ENCODE measurements at places on chromosomes 11 and 22.

- ATAC-seq = peak; percentile 89
These were observed 21.7 kb downstream of the TMPRSS13 start for GRCh38 chr11:117907276-117908108.

DNA sequence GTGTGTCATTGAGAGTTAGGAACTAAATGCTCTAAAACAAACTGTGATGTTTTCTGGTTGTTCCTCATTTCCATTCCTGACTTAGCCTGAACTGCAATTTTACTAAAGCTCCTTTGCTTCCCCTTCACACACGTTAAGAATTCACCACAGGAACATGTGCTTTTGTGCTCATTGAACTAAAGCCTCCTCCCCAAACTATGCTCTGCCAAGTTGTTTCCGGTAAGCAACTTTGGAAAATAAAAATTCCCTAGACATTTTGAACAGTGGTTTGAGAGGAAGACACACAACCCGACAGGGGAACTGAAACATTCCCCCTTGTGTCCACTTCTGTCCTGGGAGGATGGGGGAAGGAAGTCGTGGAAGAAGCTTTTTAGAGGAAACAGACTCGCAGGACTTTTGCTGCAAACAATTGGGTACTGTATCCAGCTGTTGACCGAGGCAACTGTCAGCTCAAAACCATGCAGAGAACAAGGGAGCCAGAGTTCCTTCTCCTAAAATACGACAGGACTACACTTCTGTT lies 66.9 kb downstream of the GAB2 start:
- peak; percentile 40 for ATAC-seq

DNA sequence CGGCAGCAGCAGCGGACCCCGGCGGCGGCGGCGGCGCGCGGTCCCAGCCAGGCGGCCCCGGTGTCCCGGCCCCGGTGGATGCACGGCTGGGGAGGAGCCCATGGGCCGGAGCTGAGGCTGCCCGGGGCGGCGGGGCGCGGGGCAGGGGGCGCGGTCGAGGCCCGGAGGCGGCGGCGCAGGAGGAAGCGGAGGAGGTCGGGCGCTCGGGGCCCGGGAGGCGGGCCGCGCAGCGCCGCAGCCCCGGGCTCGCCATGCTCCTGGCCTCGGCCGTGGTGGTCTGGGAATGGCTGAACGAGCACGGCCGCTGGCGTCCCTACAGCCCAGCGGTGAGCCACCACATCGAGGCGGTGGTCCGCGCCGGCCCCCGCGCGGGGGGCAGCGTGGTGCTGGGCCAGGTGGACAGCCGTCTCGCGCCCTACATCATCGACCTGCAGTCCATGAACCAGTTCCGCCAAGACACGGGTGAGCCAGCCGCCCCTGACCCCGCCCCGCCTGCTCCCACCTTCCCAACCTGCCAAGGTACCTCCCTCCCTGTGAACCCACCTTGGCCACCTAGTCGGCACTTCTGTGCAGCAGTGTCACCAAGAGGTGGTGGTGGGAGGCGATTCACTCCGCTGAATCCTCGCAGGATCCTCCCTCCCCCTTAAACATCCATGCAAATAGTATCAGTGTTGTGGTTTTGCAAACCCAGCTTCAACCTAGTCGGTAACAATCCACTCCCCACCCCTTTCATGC lies 580 bp downstream of the DTX4 start:
- ATAC-seq = peak; percentile 11

GRCh38 chr11:33634291-33634834 lies 66.3 kb downstream of the C11orf91 start:
- ATAC-seq = peak; percentile 78

DNA sequence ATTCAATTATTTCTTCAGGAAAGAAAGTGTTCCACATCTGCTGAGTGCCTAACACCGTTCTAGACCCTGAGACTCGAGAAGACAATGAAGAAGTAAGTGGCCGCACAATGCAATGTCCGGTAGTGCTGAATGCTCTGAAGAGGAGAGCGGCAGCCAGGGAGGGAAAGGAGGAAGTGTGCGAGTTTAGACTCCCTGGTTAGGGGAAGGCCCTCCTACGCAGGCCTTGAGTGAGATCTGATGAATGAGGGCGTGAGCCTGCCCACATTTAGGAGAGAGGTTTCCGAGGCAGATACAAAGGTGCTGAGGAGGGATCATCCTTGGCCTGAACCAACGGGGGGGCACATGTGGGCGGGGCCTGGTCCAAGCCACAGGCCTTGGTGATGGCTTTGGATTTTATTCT lies 558.6 kb downstream of the NTM start:
- no peak for ATAC-seq

GRCh38 chr11:16418428-16419097 lies 62.2 kb upstream of the SOX6 start:
- ATAC-seq = no peak

- ATAC-seq = no peak
These were observed 564.5 kb upstream of the B3GAT1 start for GRCh38 chr11:134976551-134976950.

DNA sequence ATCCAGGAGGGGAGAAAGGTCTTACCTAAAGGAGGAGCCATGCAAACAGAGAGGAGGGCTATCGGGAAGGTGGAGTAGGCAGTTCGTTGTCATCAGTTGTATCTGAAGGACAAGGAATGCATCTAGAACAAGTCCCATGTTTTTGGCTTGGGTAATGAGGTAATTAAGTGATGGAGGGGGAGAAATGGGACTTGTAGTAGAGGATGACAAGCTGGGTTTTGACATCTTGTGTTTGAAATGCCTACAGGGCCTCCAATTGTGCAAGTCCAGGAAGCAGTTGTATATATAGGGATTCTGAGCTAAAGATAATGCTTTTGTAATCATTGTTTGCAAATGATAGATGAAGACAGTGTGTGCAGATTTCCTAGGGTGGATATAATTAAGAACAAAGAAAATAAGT lies 622.8 kb downstream of the NTM start:
- ATAC-seq = no peak
